Progenitor cell of endocrine pancreas (in vitro differentiated cells): ENCODE measurements at places on chromosomes 6 and 20. TPM values are rescaled to one million over a fixed set of nuclear protein-coding genes. Genes with fewer than 3 reads are reported as not detected.
A peak's percentile ranks its signal among the peaks of the same experiment; 100 is the strongest.

The SLC16A10 gene
- total RNA-seq: 7.0 and 8.1 TPM in 2 replicates

The CRISP3 gene
- total RNA-seq: not detected in 2 replicates

The STMND1 gene
- 0.13 and 0.22 TPM in 2 replicates for total RNA-seq

The KCNK16 gene
- total RNA-seq: 32.9 and 35.2 TPM in 2 replicates

- H3K36me3 ChIP-seq: no peaks in the 10 kb centered on the region
- DNase-seq: no peak
- no peak overlapping the region for H3K27ac ChIP-seq
- no peaks in the 10 kb centered on the region for H3K27me3 ChIP-seq
- H3K4me3 ChIP-seq: no peak overlapping the region
- peaks cover 1% of the 10 kb centered on the region for H3K4me1 ChIP-seq
Measured at GRCh38 chr6:23365732-23366131, 760.3 kb upstream of the NRSN1 start.

- H3K27ac ChIP-seq: peak overlapping the region; percentile 63
- DNase-seq: no peak
Measured at GRCh38 chr6:161035182-161035980, 43.8 kb downstream of the MAP3K4 start.
